ENCODE measurements at places on chromosomes 3 and 15.

GRCh38 chr3:107680698-107681097 is 157.9 kb downstream of the BBX start:
- DNase-seq: no peak

DNA sequence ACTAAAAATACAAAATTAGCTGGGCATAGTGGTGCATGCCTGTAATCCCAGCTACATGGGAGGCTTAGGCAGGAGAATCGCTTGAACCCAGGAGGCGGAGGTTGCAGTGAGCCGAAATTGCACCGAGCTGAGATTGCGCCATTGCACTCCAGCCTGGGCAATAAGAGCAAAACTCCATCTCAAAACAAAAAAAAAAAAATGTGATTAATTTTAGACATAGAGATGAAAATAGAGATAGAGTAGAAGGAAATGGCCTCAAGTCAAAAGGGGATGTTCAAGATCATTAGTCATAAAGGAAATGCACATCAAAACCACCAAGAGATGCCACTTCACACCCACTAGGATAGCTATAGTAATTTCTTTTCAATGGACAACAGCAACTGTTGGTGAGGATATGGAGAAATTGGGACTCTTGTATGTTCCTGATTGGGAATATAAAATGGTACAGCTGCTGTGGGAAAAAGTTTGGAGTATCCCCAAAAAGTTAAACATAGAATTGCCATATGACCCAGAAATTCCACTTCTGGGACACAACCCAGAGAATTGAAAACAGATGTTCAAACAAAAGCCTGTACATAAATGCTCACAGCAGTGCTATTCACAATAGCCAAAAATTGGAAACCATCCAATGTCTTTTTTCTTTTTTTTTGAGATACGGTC is 55.4 kb downstream of the ABHD2 start:
- DNase-seq: no peak

GRCh38 chr3:52874160-52874701 is 23.1 kb downstream of the STIMATE start:
- DNase-seq: no peak

- no peak for DNase-seq
Measured at GRCh38 chr15:79003301-79003700, 58.5 kb upstream of the CTSH start.

- DNase-seq: no peak
Measured at GRCh38 chr3:34396288-34396687, 597.9 kb downstream of the PDCD6IP start.

DNA sequence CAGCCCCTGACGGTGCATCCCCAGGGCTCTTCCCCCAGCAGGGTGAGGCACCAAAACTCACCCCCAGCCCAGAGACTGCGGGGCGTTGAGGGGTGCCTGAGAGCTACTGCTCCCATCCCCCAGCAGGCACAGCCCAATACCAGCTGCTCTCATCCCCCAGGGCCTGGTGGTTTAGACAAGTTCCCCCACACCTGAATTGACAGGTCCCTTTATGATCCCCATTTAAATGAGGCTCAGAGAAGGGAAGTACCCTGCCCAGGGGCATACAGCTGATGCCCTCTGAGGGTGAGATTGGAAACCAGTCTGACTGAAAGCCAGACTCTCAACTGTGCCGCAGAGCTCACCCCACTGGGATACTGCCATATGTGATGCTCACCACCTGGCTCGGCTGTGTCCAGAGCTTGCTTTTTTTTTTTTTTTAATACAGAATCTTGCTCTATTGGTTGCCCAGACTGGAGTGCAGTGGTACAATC is 20.1 kb downstream of the DUSP7 start:
- DNase-seq: no peak

DNA sequence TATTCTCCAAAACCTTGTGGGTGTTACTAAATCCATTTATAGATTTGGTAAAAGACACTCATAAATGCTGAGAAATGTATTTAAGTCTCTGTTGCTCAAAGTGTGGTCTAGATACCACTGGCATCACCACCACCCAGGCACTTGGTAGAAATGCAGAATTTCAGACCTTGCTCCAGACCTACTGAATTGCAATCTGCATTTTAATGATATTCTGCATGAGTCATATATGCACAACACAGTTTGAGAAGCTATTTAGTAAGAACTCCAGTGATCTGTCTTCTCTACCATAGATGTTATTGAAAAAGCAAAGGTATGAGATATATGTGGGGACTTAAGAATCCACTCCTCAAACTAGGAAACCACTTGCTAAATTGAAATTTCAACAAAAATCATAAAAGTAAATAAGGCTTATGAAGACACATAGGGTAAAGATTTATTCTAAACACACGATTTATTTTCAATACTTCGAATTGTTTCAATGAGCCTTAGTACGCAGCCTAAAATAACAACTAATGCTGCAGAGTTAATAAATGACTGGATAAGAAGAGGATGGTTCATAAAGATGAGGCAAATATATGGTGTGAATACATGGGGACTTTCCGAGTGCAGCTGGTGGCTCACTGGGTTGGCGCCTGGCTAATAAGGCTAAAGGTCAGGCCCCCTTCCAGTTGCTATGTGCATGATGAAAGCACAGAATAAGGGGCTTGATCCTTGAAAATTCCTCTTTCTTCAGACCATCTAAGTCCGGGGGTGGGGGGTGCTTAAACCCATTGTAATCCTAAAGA is 813.3 kb downstream of the NR2F2 start:
- DNase-seq: no peak

DNA sequence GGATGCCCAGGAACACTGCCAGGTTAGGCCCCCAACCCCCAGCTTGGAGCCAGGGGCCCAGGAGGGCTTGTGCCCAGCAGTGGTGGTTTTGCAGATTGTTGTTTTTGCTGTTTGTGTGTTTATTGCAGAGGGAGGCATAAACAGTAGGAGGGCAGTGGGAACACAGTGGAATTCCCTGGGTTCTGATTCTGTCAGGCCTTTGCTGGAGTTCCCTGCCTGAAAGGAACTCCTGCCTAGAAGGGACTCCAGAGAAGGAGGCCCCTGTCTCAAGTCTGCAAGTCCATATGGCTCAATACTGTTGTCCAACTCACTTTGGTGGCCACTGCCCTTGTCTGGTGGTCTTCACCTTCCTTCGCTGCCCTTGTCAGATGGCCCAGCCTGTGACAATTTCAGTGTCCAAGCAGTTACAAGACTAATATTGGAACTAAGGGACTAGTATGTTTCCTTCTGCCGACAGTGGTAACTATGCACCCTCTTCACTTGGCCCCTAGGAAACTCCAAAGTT is 47.4 kb upstream of the RAB6B start:
- DNase-seq: no peak

DNA sequence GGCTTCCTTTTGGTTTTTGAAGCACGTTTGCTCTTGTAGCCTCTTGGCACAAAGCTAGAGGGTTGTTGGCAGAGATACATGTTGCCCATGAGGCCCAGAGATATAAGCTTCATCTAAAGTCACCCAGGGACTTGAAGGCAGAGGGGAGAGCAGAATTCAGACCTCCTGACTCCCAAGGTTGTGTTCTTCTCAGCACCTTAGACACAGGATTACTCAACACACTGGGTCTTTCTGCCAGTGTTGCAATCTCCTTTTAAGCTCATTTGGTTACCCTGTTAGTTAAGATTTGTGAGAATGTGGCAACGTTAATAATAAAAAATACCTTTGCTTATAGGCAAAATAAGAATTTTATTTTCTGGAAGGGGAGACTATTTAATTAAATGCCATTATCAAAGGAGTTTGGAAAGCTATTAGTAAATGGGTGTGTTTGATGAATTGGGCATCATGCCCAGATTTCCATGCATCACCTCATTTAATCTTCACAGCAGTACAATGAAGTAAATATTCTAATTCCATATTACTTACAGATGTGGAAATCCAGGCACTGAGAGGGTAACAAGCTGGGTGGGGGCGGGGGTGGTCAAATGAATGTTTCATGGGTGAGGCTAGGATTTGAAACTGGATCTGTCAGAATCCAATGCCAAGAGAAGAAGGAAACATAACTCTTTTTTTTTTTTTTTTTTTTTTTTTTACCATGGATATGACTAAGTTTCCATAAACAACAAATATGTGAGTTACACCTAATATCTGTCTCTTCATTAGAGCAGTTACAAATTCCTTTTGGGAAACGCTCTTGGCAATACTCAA is 183.3 kb downstream of the NR1D2 start:
- no peak for DNase-seq

GRCh38 chr3:71701251-71701762 is 23.9 kb downstream of the EIF4E3 start:
- no peak for DNase-seq
